ENCODE measurements at places on chromosomes 13 and 19.

DNA sequence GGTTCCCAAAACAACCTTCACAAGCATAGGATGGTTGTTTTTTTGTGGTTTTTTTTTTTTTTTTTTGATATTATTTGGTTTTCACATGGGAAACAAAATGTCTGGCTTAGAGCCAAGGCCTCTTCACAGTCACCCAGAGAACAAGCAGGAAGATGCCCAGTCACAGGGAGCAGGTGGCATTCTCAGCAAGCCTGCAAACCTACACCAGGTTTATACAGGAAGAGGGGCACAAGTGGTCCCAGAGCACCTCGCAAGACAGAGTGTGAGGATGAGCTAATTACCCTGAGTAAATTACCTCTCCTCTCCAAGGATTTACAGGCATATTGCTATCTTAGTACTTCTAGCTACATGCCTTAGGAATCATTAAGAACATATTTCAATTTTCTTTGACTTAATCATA, 1375.6 kb downstream of the EFNB2 start:
- no peak overlapping the region for H3K4me3 ChIP-seq
- no peak for DNase-seq
- H3K27me3 ChIP-seq, result no peaks in the 10 kb centered on the region
- no peaks in the 10 kb centered on the region for H3K4me1 ChIP-seq
- H3K27ac ChIP-seq, result no peak overlapping the region
- no peaks in the 10 kb centered on the region for H3K36me3 ChIP-seq

DNA sequence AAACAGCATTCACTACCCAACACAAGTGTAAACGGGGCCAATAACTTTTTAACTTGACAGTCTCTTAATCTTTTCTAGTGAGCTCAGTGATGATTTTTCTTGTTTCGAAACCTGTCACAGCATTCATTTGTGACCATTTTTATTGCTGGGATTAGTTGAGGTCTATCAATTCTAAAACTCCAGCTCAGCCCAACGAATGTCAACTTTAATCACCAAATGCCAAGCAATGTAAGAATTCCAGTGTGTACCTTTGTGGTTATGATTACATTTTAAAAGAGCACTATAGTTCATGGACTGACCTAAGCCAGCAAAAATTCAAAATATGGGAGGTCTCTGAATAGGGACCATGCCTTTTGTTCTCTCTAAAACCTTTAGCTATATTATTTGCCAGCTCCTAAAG, 694.3 kb upstream of the SGCG start:
- no peaks in the 10 kb centered on the region for H3K4me1 ChIP-seq
- no peak overlapping the region for H3K4me3 ChIP-seq
- H3K27ac ChIP-seq, result no peak overlapping the region
- H3K36me3 ChIP-seq, result no peaks in the 10 kb centered on the region

DNA sequence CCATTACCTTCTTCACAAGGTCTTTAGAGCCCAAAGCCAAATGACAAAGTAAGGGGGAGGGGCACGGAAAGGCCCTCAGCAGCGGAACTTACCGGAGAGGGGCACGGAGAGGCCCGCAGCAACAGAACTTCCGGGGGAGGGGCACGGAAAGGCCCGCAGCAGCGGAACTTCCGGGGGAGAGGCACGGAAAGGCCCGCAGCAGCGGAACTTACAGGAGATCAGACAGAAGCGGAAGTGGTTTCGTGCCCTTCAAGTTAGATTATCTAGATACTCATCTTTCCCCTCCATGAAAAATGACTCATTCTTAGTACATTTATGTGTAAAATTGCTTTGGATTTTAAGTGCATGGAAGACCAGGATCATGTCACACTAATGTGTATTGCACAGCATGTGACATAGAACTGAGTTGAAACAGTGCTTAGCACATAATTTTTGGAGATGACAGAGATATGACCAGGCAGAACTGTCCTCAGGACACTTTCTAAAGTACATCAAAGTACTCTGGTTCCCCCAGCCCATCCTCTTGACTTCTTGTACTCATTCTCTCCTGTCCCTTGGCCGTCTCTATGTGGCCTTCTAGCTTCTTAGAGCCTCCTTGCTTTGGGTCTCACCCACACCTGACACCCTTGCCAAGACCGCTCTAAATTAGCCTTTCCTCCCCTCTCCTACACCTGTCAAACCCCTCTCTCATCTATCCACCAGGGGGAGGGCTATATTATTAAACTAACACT, 25.7 kb upstream of the TPTE2 start:
- H3K4me3 ChIP-seq, result peak overlapping the region; percentile 37
- no peaks in the 10 kb centered on the region for H3K36me3 ChIP-seq
- H3K27ac ChIP-seq, result peak overlapping the region; percentile 31
- peak; percentile 23 for DNase-seq
- H3K27me3 ChIP-seq, result no peaks in the 10 kb centered on the region
- H3K4me1 ChIP-seq, result peaks cover 17% of the 10 kb centered on the region

DNA sequence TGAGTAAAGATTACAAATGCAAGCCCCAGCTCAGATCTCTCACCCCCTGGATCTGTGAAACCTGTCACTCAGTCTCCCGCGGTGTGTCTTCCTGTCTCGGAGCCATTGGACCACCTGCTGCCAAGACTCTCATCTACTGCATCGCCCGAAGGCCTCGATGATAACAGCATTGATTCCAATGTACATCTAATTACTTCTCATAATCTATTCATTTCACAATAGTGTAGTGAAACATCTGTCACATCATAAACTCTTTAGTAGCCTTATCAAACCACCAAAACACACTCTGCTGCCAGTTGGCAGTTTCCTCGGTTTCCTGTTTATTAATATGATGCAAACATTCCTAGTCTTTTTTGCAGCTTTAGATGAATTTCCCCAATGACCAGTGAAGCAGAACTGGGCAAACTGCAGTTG, 220.3 kb downstream of the POU4F1 start:
- no peaks in the 10 kb centered on the region for H3K4me1 ChIP-seq
- H3K27me3 ChIP-seq, result no peaks in the 10 kb centered on the region
- no peaks in the 10 kb centered on the region for H3K36me3 ChIP-seq
- DNase-seq, result no peak
- no peak overlapping the region for H3K4me3 ChIP-seq

DNA sequence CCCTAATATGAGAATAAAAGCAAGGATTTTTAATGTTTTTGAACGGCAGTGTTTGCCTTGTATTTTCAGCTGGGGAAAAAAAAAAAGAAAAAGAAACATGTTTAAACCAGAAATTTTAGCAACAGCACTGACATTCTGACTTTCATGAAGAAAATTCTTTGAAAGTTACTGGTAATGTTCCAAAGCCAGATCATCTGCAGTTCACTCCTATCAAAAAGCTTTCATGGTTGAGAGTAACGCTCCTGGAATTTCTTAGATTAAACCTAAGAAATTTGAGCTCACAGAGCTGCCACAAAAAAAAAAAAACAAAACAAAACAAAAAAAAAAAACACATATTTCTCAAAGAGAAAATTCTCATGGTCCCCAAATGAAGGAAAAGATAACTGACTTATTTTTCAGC, 1106.7 kb downstream of the EFNB2 start:
- no peaks in the 10 kb centered on the region for H3K36me3 ChIP-seq
- no peak for DNase-seq
- H3K4me1 ChIP-seq, result no peaks in the 10 kb centered on the region
- no peaks in the 10 kb centered on the region for H3K27me3 ChIP-seq
- H3K4me3 ChIP-seq, result no peak overlapping the region

DNA sequence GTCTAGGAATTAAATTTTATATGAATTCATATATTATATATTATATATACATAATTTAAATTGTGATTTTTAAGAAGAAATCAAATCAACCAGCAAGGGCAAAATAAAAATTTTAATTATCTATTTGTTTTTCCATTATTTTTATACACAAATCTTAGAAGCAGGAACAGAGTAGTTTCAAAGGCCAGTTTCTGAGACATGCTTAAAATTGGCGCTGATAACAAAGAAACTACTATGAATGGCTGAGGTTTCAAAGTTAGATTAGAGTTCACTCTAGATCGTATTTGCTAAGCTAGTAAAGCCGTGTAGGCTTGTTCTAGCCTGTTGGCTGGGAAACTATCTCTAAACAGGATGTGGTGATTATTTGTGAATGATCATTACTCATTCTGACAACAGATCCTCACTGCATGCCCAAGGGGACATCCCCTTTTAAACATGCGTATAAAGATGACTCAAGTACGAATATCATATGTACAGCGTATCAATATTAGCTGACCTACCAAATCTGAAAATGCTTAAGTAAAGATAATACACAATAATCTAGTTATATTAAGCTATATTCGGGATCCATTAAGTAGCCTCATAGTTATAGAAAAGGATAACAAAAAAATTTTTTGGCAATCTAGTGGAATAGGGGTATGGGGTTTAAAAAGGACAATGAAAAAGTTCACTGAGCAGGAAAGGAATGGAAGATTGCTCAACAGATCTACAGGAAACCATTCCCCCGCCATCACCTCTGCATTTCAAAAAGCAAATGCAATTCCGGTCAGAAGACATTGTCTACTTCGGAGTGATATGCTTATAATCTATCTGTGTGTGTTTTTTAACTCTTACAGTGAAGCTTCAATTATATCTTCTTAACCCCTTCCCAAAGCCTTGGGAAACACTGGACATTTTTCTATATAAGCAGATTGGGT, 150.1 kb downstream of the SHISA2 start:
- no peaks in the 10 kb centered on the region for H3K27me3 ChIP-seq
- no peak overlapping the region for H3K4me3 ChIP-seq
- DNase-seq, result no peak
- H3K4me1 ChIP-seq, result peaks cover 66% of the 10 kb centered on the region
- peak overlapping the region; percentile 24 for H3K27ac ChIP-seq

GRCh38 chr13:29315847-29316246, 279.6 kb downstream of the SLC7A1 start:
- H3K27me3 ChIP-seq, result no peaks in the 10 kb centered on the region
- DNase-seq, result no peak
- H3K4me1 ChIP-seq, result no peaks in the 10 kb centered on the region

GRCh38 chr19:39304185-39304513, 7.9 kb downstream of the IFNL1 start:
- no peaks in the 10 kb centered on the region for H3K36me3 ChIP-seq
- no peak overlapping the region for H3K4me3 ChIP-seq
- H3K27me3 ChIP-seq, result no peaks in the 10 kb centered on the region
- no peak overlapping the region for H3K27ac ChIP-seq

DNA sequence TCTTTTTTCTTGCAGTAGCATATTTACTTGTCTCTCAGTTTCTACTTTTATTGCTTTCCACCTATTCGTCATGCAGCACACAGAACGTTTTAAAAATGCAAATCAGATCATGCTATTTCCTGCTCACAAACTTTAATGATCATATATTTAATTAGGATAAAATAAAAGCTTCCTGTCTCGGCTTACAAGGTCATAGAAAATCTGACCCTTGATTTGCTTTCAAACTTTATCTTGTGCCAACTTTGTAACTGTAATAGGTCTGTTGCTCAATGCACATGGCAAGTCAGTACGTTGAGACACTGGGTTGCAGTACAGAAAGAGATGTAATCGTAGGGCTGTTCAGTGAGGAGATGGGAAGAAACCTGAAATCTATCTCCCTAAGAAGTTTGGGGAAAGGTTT, 95.6 kb upstream of the CSNK1A1L start:
- H3K4me1 ChIP-seq, result no peaks in the 10 kb centered on the region
- H3K27ac ChIP-seq, result no peak overlapping the region
- no peaks in the 10 kb centered on the region for H3K36me3 ChIP-seq
- no peaks in the 10 kb centered on the region for H3K27me3 ChIP-seq

Measured in naive thymus-derived CD4-positive, alpha-beta T cell (primary cell).